ENCODE measurements at places on chromosomes 13 and 19.

DNA sequence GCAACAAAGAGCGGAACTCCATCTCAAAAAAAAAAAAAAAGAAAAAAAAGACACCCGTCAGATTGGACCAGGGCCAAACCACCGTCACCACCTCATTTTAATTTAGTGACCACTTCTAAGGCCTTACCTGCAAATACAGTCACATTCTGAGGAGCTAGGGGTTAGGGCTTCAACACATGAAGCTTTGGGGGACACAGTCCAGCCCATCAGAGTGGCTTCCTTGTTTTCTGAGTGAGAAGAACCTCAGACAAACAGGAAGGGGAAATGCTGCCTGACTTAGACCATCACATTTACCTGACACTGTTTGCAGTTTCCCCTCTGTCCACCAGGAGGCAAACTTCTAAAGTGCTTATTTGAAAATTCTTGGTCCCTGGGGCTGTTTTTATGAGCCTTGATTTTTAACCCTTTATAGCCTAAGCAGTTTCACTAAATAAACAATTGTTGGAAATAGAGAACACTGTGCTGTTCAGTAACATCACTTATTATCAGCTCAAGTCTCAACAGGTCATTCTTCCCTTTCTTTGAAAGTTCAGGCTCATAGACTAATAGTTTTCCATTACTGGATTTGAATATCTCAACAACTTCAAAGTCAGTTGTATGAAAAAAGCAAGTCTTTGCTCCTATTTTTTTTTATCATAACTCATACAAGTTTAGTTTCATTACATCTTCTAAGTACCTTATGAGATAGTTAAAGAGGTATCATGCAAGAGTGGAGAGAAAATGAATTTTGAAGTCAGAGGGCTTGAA, 74.9 kb upstream of the WASF3 start:
- DNase-seq = peak; percentile 22

DNA sequence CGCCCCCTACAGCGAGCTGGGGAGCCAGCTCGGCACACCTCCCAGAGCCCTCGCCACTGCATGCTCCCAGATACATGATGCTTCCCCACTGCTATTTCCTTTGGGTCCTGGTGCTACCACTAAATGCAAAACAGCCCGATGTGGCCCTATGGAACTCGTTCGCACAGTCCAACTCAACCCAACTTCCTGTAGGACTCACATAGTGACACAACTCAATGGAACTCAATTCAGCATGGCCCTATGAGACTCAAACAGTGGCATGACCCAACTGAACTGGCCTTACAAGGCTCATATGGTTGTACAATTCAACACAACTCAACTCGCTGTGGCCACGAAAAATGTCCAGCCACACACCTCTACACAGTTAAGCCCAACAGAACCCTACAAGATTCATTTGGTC, 3.5 kb downstream of the KCNA7 start:
- DNase-seq = no peak

GRCh38 chr19:45640849-45641273, 1.7 kb upstream of the EML2 start:
- DNase-seq = no peak

DNA sequence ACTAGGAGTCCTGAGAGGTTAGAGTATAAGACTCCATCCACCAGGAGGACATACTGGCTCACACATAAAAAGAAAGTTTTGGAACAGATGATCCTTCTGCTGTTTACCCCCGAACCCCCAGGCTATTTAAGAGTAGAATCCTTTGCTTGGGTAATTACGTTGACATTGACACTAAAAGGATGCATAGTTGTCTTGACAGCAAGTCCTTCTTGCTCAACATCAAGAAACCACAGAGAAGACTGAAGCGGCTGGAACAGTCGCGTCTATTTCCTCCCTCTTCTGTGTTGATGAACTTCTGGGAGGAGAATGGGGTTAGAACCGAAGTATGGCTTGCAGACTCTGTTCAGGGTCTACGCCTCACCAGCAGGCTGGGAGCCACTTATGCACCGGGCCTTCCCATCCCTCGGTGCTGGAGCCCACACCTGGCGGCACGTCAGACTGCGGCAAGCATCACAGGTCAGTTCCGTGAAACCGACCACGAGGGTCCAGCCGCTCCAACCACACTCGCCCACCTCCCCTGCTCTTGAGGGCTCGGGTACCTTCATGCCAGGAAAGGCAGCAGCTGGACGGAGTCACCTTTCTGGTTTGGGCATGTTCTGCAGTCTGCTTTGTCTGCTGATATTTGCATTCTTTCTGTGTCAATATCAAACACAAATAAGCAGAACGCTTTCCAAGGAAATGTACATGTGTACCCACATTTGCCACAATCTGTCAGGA, 42.4 kb upstream of the RANBP3 start:
- no peak for DNase-seq

GRCh38 chr13:40648841-40649240, 17.6 kb downstream of the FOXO1 start:
- no peak for DNase-seq

DNA sequence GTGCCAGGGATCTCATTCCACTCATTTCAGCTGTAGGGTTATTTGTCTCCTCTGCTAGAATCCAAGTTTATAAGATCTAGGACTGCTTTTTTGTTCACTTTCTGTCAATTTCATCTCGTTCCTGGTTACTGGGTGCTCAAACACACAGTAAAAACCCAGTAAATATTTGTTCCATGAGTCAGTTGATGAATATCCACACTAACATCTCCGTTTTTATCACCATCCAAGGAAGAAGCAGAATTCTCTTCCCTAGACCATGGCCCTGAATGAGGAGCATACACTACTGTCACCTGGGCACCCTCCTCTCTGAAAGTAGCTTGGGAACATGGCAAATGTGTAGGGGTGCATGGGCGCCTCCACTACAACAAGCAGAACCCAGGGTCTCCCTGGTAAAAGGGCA, 390.8 kb downstream of the FOXO1 start:
- DNase-seq = no peak

DNA sequence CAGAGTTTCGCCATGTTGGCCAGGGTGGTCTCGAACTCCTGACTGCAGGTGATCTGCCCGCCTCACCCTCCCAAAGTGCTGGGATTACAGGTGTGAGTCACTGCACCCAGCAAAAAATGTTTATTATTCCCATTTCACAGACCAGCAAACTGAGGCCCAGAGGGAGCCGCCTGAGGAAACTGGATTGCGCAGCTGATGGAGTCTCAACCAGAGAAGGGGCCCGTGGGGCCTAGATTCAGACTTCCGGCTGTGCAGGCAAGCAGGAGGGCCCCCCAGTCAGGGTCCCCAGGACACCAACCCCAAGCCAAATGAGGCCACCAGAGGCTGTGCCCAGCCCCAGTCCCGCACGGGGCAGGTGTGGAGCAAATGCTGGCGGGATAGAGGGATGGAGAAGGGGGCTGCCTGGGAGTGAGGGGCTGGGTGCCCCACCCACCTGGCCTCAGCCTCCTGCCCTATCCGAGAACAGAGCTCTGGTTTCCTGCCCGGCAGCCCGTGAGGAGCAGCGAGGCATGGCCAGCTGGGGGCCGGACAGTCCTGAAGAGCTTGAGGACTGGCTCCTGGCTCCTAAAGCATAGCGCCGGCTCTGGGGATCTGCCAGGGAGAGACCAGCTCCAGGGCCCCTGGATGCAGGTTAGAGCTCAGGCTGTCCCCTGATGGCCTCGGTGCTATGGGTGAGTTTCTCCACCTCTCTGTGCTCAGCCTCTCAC, 22.0 kb downstream of the MISP start:
- DNase-seq = no peak

GRCh38 chr13:41970918-41971317, 10.0 kb upstream of the VWA8 start:
- DNase-seq = no peak

DNA sequence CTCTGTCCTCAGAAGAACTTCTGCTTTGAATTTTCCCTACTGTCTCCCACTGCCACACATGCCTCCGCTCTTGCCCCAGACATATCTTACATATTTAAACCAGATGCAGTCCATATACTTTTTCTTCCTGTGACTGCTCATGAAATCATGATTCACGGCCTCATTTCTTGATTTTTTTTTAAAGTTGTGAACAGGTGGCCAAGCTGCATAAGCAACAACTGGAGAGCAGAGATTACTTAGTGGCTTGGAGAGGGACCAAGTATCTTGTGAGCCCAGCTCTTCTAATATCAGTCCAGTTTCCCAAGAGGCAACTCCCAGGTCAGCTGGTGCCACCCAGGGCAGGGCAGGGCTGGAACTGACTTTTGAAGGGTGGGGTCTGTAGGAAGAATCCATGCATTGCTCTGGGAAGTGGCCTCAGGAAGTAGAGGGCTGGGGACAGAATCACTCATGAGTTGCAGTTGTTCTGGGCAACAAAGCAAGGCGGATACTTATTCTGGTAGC, 152.4 kb downstream of the LMO7 start:
- DNase-seq = no peak

- no peak for DNase-seq
These were observed 28.0 kb upstream of the C1QTNF9 start for GRCh38 chr13:24281188-24282008.

DNA sequence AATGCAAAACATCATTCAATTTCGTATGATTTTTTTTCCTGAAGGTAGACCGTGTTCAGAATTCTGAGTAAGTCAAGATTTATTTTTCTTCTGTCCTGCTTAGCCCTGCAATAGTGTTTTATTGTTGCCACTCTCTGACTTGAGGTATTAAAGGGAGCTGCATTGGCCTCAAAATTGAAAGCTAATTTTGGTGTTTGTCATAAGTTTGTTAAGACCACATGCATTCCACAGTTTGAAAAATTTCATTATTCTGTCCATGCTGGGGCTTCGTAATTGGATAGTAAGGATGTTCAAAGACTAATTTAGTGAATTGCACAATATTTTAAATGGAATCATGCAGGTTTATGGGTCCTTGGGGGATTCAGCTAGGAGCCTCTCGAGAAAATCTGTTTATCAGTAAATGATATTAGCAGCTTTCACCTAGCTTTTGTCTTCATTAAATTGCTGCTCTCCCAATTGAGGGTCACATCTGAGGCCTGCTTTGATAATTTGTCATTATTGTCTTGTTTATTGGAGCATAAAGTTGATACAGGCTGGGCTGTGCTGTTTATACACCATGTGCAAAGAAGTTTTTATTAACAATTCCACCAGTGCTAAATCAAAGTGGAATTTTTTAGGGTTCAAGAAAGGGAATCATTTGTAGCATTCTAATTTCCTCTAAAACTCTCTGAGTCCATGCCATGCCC, 339.8 kb upstream of the OBI1 start:
- DNase-seq = no peak

- no peak for DNase-seq
These were observed 104.5 kb downstream of the UGGT2 start for GRCh38 chr13:95948656-95949055.

- DNase-seq = no peak
These were observed 77.5 kb downstream of the LHFPL6 start for GRCh38 chr13:39525506-39525905.

DNA sequence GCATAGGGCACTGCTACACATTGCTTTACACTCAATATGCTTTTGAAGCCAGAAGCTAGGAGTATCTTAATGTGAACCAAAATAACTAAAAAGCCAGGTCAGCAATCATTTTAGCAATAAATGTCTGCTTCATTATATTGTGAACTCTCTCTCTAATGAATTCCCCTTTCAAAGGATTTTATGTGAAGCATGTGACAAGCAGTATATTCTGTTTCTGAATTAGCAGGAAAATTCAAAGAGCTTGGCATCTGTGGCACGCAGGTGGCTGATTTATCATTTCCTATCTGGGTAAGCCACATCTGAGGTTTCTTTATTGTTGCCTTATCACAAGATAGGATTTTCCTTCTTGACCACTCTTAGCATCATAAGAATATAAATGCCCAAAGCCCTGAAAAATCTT, 56.8 kb upstream of the KLF12 start:
- DNase-seq = no peak

- DNase-seq = no peak
These were observed 42.0 kb downstream of the MRPL57 start for GRCh38 chr13:21218351-21219035.

DNA sequence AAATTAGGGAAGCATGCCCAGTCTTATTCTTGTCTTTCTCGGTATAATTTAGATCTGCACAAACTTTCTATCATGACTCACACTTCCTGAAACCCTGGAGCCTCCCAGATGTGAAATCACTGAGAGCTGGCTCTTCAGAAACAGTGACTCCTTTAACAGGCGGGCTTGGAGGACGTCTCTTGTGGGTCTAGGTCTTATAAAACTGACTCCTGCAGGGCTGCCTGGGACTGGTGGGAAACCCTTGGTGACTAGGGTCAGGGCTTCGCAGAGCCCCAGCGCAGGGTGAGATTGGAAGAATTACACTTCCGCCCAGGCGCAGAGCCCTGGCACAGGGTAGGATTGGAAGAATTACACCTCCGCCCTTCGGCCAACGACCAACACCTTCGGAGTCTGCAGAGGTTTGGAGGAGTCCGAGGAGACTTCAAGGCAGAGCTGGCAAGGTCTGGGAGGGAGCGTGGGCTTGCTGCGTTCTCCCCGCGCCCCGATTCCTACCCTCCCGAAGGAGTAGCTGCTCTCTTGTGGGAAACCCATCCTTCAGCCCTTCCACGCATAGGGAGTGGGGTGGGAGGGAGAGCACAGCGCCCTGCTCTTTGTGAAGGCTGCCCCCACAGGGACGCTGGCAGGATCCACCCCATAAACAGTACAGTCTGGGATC, 43.4 kb upstream of the MAP3K10 start:
- DNase-seq = no peak

- DNase-seq = no peak
These were observed 178.2 kb downstream of the ENOX1 start for GRCh38 chr13:43608400-43609137.

- no peak for DNase-seq
These were observed 11.7 kb upstream of the PTPRS start for GRCh38 chr19:5352229-5352763.
